OCI-M1 (cell line): ENCODE measurements at places on chromosomes 11 and 22.

GRCh38 chr11:84590106-84590505, 1037.0 kb downstream of the DLG2 start:
- no peak for DNase-seq

GRCh38 chr11:62399172-62399877, 19.5 kb upstream of the SCGB1A1 start:
- no peak for DNase-seq

- peak; percentile 64 for DNase-seq
Observed at GRCh38 chr11:61362542-61362875, 335 bp downstream of the TMEM138 start.

GRCh38 chr11:28137832-28138231, 29.6 kb downstream of the METTL15 start:
- no peak for DNase-seq

GRCh38 chr11:27112946-27113345, 72.3 kb downstream of the BBOX1 start:
- DNase-seq: no peak

DNA sequence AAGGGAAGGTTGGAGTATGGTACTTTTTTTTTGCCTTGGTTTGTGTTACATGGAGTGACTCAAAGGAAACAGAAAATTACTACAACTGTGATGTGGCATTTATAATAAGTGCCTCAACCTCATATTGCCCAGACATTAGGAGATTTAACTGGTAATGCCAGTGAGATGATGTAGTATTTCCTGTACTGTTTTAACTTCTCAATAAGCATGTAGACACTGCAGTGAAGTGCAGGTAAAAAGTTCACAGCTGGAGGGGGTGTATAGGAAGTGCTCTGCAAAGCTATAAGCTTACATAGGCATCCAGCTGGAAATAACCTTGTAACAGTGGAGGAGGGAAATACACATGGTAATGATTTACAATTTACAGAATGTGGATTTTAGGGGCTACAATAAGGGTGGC, 138.2 kb upstream of the MTMR2 start:
- DNase-seq: no peak

DNA sequence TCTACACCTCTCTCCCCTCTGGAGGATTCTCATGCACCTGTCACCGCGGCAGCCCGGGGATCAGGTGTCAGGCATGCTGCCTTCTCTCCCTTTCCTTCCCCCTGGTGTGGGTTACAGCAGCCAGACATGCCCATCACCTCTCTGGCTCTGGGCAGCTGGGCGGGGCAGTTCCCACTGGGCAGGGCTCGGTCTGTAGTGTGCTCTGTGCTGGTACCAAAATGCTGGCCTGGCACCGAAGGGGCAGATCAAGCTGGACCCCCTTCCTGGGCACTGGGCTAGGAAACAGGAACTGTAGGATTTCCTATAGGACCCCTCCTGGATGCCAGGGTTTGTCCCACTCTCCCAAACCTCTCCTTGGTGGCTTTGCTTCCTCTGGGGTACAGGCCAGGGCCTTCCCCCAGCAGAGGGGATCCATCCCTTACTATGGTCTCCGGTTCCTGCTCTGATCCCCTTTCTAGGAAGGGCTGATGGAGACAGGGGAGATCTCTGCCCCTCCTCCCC, 821 bp downstream of the GAL3ST1 start:
- no peak for DNase-seq

- DNase-seq: no peak
Observed at GRCh38 chr11:121890946-121891515, 225.0 kb downstream of the BLID start.

- DNase-seq: no peak
Observed at GRCh38 chr11:104394508-104394907, 230.6 kb upstream of the PDGFD start.

- no peak for DNase-seq
Observed at GRCh38 chr22:23752750-23753149, 1.5 kb downstream of the VPREB3 start.
